NCI-H1436 treated with DMSO at 0.1 percent for 48 hours (cell line): ENCODE measurements at places on chromosomes 2 and 18.
A peak's percentile ranks its signal among the peaks of the same experiment; 100 is the strongest.

GRCh38 chr2:219684721-219685689 lies 57.6 kb downstream of the SLC4A3 start:
- peak; percentile 62 for DNase-seq

DNA sequence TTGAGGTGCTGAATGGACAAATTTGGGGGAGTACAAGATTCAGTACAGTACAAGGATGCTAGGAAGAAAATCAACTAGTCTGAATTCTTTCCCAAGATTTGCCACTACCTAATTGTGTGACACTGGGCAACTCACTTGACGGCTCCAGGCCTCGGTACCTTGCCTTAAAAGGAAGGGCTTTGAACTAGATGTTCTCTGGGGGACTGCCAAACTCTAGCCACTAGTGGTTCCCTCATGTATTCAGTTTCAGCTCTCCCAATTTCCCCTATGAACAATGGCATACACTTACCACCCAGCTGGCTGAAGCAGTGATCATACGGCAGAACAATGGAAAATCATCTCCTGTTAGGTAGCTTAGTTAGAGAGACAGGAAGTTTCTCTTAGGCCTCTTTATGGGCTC lies 73.4 kb downstream of the VWC2L start:
- peak; percentile 23 for DNase-seq

- DNase-seq: peak; percentile 87
Measured at GRCh38 chr2:159613651-159614285, 2.6 kb downstream of the BAZ2B start.

DNA sequence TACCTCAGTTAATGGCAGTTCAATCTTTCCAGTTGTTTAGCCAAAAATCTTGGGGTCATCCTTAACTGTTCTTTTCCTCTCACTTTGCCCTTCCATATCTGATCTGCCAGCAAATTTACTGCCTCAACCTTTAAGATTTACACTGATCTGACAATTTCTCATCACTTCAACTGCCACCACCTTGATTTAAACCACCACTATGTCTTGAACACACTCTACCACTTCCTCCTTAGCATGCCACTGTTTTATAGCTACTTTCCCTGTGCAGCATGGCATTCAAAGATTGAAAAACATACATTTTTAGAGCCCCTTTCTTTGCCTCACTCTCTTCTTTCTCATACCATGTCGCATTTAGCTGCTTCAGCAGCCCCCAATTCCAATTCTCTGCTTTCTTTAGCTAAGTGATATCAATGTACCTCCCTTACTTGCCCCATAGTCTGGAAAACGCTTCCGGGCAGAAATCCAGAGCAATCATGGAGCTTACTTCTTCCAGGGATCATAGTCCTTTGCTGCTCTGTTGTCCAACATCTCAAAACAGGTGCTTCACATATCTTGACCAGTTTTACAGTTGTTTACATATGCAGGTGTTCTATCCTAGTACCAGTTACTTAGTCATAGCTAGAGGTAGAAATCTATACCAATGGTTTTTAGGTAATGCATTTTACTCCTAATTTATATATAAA lies 10.9 kb downstream of the PGAP1 start:
- DNase-seq: no peak

- no peak for DNase-seq
Measured at GRCh38 chr2:133437492-133437891, 130.8 kb downstream of the NCKAP5 start.

- DNase-seq: no peak
Measured at GRCh38 chr2:21644266-21644665, 520.5 kb downstream of the TDRD15 start.

- no peak for DNase-seq
Measured at GRCh38 chr2:230961091-230961491, 34.8 kb upstream of the SPATA3 start.

- DNase-seq: peak; percentile 47
Measured at GRCh38 chr2:150141226-150142001, 346.1 kb downstream of the RND3 start.

DNA sequence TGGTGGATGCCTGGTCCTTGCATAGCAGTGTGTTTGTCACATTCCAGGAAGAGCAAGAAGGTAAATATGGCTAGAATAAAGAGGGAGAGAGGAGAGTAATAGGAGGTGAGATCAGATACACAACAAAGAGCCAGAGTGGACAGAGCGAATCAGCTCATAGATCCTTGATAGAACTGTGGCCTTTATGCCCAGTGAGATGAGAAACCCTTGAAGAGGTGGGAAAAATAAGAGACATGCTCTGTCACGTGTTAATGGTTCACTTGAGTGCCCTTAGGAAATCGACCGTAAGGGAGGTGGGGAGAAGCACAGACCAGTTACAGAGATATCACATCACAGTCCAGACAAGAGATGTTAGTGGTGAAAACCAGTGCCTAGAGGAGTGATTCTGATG lies 84.7 kb upstream of the RAB27B start:
- DNase-seq: no peak

DNA sequence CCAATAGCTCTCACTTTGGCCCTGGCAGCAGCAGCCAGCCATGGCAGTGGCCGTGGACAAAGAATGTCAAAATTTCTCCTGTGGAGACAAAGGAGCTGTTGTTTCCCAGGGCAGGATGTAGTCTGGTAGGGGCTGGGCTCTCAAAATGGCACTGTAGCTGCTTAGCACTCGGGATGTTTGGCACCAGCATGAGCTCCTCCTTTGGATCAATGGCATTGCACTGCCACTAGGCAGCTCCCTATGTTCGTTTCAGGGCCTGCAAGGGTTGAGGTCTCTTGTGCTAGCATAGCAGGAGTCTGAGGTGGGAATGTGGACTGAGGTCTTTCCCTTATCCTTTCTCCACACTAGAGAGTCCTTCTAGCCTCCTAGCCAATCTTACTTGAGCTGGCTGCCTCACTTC lies 948.8 kb upstream of the FAM98A start:
- DNase-seq: no peak

GRCh38 chr18:74990563-74991081 lies 218.3 kb downstream of the PTGR3 start:
- peak; percentile 20 for DNase-seq

DNA sequence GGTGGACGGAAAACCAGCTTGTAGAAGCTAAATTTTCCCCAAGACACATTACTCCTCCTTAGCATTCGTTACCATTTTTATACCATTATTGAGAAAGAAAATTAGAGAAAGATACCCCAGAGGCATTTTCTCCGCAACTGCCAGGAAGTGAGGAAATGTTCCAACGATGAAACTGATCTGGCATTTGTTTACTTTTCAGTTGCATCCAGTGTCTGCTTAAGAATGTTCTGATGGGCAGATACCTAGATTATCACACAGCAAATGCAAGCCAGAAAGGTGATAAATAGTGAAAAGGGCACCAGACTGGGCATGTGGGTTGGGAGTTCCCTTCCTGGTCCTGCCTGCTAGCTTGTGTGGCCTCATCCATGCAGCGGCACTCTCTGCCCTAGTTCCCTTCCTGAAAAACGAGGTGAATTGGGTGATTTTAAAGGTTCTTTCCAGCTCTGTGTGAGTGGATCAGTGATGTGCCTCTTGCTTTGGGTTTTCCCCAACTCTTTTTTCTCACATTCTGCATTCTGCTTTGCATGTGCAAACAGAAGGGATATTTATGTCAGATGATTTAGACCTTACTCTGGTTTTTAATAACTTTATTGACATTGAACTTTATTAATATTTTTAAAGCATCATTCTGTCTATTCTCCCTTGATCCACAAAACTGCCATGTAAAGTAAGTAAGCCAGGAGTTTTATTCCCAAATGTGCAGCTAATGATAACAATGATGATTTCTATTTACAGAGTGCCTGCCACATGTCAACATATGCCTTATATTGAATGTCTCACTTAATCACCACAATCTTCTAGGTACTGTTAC lies 139.6 kb downstream of the INSIG2 start:
- no peak for DNase-seq

GRCh38 chr2:108621087-108621559 lies 86.9 kb downstream of the LIMS1 start:
- no peak for DNase-seq

GRCh38 chr18:51077217-51077616 lies 47.2 kb downstream of the SMAD4 start:
- no peak for DNase-seq

DNA sequence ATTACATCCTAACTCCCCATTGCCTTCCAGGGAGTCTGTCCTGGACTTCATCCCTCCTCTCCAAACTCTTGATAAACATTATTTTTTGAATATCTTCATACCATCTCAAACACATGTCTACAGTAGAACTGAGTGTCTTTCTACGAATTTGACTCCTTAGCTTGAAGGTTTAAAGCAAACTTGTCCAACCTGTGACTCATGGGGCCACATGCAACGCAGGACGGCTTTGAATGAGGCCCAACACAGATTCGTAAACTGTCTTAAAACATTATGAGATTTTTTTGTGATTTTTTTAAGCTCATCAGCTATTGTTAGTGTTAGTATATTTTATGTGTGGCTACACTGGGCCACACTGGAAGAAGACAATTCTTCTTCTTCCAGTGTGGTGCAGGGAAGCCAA lies 98.1 kb downstream of the PARD3B start:
- no peak for DNase-seq

- DNase-seq: no peak
Measured at GRCh38 chr2:10560626-10561025, 112.5 kb upstream of the ODC1 start.

GRCh38 chr2:29293830-29294438 lies 178.7 kb downstream of the CLIP4 start:
- no peak for DNase-seq

DNA sequence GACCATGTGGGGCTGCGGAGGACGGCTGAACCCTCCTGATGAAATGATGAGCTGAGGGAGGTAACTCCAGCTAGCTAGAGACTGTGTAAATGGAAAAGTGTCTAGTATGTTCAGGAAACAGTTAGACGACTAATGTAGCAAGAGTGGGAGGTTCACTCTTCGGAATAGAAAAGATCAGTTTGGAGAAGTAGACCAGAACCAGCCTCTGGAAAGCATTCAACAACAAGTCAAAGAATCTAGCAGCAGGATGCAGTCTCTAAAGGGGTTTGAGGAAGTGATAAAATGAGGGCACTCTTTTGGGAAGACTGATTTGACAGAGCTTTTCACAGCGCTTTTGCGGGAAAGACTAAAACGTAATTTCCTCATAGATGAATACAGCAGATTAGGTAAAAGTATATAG lies 79.6 kb downstream of the GAREM1 start:
- DNase-seq: no peak

DNA sequence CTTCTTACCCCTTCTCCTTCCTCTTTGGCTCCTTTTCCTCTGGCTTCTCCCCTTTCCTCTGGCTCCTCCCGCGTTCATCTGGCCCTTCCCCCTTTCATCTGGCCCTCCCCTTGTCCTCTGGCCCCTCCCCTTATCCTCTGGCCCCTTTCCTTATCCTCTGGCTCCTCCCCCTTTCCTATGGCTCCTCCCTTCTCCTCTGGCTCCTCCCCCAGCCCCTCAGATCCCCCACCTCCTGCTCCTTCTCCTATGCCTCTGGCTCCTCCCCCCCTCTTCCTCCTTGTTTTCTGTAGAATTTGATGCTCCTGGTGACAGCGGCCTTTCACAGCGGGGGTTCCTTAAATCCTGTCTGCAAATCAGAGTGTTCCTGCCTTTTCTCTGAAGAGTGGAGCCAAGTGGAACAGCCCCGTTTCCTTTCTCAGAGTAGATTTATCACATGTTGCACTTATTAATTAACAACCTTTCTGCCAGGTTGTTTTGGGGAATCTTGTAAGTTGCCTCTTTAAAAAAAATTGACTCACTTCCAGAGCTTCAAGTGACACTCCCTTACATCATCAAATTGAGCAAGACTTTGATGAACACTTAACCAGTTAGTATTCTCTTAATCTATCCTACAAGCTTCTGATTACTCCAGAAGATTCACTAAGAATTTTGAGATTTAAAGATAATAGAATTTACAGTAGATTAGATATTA lies 27.9 kb downstream of the FABP1 start:
- DNase-seq: no peak

- DNase-seq: no peak
Measured at GRCh38 chr18:65439188-65439587, 311.6 kb upstream of the CDH7 start.

DNA sequence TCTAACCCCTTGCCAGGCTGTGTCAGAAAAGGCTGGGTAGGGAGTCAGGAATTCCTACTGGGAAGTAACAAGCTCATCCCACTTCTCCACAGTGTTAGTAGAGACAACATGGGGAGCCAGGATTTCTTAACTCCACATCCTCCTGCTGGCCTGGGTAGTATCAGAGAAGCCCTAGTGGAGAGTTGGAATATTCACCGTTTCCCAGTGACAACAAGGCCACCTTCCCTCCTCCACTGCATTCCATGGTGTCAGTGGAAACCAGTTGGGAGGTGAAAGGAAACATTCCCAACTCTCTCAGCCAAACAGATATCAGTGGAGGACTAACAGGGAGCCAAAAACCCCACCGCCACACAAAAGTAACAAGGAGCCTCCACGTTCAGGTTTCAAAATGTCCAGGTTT lies 41.2 kb downstream of the SRD5A2 start:
- DNase-seq: no peak

DNA sequence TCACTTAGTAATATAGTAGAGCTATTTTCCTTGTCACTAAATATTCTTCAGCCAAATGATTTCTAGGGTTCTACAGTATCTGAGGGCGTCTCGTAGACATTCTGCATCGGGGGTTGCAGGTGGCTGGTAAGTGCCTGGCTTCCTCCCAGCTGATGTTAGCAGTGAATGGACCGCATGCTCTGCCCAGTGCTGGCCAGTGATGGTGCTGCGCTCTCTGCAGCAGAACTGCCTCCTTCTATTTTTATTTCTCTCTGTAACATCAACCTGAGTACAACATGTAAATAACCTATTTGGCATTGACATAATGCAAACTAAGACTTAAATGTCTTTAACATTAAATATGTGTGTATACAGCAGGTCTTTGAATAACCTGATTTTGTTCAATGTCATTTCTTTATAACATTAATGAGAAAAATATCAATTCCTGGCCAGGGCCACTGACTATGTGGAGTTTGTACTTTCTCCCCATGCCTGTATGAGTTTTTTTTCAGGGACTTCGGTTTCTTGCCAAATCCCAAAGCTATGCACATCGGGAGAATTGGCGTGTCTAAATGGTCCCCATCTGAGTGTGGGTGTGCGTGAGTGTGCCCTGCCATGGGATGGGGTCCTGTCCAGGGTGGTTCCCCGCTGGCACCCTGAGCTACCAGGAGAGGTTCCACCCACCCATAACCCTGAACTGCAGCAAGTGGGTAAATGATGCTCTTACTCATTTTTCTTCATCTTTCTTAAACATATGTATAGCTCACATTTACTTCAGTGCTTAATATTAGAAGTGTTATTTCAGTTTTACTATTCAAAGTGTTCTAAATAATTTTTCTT lies 278.2 kb upstream of the EPAS1 start:
- DNase-seq: no peak

- DNase-seq: no peak
Measured at GRCh38 chr2:61471905-61472805, 1.3 kb upstream of the USP34 start.

GRCh38 chr2:179861416-179862067 lies at the start of gene ZNF385B:
ZNF385B (minus strand) TSS chr2:179861612.
- no peak for DNase-seq

DNA sequence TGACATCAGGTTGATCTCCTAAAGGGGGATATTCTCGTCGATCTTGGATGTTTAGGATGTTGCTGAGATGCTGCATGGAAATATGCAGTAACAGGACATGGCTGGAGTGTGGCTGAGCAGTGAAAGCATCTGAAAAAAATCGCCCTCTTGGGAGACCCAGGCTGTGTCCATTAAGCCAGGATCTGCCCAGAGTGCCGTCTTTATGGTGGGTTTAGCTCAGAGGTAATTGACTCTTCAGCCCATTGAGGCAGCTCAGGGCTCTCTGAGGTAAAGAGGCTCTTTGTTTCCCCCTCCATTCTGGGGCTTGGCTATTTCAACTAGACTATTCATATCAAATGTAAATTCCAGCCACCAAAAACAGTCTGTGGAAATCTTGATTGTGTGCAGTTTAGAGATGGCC lies 26.5 kb downstream of the OSBPL6 start:
- no peak for DNase-seq
